ENCODE measurements at places on chromosomes 4 and X.
A peak's percentile ranks its signal among the peaks of the same experiment; 100 is the strongest.

DNA sequence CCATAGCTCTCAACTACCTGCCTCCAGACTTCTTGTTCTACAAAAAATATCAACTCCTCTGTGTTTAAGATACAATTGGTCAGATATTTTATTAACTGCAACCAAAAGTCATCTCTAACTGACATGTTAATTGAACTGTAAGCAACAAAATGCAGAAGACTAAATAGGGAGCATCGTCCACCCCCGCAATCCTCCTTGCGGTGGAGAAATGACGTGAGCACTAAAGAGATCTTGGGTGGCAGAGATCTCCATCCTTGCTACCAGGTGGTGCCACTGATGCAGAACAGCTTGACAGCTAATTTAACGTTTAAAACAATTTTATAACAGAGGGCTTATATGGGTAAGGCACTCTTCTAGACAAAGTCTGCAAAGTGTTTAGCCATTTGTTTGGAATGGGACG is 164.4 kb upstream of the FTHL17 start:
- DNase-seq: no peak

GRCh38 chr4:24070117-24070516 is 180.3 kb upstream of the PPARGC1A start:
- DNase-seq: no peak

GRCh38 chrX:109199726-109200125 is 282.2 kb downstream of the GUCY2F start:
- no peak for DNase-seq

DNA sequence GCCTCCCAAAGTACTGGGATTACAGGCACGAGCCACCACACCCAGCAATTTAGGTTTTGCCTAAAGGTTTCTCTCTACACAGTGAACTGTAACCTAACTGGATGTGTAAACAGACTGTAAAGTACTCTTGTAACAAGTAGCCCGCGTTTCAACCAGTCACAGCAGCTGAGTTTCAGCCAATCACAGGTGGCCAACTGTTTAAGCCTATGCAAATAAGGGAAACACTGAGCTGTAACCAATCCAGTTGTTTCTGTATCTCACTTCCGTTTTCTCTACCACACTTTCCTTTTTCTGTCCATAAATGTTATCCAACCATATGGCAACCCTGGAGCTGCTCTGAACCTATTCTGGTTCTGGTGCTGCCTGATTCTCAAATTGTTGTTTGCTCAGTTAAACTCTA is 59.9 kb downstream of the DIPK2B start:
- DNase-seq: no peak

GRCh38 chr4:7811536-7812191 is 128.0 kb downstream of the AFAP1 start:
- DNase-seq: no peak

DNA sequence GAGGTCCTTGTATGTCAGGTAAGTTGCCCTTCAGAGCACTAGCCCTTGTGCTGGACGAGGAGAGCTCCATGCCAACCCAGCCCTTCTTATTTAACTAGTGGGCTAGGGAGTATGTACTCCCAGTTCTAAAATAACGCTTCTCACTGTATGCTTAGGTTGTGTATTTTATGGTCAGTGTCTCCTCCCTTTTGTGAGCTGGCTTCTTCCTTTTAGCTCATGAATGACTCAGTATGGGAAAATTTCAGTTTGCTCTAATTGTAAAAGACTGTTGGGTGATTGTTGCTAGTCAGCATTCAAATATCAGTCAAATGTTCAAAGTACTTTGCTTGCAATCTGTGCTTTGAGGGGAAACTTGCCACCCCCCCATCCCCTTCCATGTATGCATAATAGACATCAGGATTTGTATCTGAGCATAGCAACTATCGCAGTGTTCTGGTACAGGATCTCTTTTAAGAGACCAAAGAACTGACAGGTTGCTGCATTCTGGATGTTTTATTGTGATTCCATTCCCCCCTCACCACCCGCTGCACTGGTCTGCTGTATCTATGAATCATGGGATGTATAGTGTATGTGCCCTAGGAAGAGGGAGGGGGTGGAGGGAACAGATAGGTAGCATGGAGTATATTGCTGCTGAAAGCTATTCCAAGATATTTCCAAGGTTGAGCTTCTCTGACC is 34.7 kb downstream of the DLG3 start:
- DNase-seq: no peak

DNA sequence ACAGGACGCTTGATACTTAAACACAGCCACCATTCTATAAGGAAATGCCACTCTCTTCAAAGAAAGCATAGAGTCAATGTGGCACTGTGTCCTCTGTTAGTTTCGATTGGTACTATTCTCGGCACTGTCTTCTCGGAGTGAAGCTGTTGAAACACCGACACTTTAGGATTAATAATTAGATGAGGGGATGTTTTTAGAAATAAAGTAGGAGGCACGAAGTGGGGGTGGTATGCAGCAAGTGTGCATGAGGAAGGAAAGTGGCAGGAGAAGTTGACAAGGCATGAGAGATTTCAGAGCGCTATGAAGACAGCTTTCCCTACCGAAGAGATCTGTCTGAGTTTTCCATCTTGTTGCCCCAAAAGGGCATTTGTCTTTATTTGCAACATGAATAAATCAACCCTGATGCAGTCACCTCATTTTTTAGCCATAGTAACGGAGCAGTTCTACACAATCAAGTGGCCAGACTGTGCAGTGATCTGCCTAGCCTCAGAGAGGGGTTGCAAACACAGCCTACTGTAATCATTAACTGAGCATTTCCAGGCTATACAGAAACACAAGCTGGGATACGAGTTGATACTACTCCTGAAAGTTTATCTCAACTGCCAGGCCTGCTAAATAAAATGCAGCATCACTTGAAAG is 8.3 kb downstream of the GPRIN3 start:
- DNase-seq: no peak

DNA sequence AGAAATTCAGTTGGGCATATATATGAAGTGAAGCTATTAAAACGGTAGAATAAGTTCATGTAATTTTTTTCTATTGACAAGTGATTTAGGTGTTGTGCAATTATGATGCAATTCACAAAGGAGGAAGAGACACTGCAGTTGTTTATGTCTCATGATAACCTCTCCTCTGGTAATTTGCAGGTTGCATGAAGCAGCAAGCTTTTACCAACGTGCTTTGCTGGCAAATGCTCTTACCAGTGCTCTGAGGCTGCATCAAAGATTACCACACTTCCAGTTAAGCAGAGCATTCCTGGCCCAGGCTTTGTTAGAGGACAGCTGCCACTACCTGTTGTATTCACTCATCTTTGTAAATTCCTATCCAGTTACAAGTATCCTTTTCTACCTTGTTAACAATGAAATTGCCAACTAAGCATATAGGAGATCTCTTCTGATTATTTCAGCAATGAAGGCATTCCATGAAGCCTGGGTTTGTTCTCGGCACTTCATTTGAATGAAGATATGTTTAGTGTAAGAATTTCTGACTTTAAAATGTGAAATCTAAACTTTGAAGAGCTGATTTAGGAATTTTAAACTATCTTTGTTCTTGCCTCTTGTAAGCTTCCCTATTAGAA is 3.9 kb downstream of the TMEM33 start:
- no peak for DNase-seq

DNA sequence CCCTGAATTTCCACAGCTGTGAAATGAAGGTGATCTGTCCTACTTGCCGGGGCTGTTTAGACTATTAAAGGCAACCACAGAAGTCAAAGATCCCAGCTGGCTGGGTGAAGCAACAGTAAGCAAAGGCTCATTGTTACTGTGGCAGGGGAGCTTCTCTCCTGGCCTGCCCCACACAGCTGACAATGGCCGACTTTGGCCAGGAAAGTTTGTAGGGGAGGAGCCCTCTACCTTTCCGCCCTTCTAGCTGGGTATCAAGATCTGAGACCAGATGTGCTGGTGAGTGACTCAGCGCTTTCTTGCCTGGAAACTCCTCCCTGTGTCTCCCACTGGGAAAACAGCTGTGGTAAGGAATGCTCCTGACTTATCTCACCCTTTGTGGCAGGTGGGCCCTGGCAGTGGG is 21.1 kb downstream of the RASSF6 start:
- peak; percentile 52 for DNase-seq

- no peak for DNase-seq
Measured at GRCh38 chr4:143921181-143921580, 15.8 kb upstream of the GYPE start.

GRCh38 chr4:84708406-84709135 is 125.6 kb downstream of the CDS1 start:
- DNase-seq: no peak

DNA sequence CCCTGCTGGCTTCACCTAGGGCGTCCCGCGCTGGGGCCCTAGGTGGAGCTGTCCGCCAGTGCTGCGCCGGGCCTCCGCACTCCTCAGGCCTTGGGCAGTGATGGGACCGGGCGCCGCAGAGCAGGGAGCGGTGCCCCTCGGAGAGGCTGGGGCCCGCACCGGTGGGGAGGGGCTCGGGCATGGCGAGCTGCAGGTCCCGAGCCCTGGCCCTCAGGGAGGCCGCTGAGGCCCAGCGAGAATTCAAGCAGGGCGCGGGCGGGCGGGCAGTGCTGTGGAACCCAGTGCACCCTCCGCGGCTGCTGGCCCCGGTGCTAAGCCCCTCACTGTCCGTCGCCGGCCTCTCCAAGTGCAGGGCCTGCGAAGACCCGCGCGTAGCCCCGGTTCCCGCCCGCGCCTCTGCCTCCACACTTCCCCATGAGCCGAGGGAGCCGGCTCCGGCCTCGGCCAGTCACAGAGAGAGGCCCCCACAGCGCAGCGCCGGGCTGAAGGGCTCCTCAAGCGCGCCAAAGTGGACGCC is 565.1 kb upstream of the NDST4 start:
- no peak for DNase-seq

GRCh38 chrX:2185341-2186082 is 315.3 kb downstream of the DHRSX start:
- DNase-seq: no peak

DNA sequence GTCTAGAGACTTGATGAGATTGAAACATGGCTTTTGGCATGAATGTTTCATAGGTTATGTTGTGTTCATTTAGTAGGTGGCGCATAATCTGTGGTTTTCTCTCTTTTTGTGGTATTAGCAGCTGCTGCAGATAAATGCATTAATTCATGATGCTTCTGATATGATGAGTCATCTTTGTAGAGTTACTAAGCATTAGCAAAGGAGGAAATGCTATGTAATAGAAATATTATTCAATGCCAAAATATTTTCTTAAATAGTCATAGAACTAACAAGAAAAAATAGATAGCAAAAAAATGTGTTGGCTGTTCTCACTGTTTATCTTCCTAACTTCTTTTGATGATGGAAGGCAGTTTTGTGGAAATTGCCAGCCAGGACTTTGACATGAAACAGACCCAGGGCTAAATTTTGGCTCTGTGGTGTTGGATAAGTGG is 3.6 kb downstream of the ZXDB start:
- DNase-seq: no peak

DNA sequence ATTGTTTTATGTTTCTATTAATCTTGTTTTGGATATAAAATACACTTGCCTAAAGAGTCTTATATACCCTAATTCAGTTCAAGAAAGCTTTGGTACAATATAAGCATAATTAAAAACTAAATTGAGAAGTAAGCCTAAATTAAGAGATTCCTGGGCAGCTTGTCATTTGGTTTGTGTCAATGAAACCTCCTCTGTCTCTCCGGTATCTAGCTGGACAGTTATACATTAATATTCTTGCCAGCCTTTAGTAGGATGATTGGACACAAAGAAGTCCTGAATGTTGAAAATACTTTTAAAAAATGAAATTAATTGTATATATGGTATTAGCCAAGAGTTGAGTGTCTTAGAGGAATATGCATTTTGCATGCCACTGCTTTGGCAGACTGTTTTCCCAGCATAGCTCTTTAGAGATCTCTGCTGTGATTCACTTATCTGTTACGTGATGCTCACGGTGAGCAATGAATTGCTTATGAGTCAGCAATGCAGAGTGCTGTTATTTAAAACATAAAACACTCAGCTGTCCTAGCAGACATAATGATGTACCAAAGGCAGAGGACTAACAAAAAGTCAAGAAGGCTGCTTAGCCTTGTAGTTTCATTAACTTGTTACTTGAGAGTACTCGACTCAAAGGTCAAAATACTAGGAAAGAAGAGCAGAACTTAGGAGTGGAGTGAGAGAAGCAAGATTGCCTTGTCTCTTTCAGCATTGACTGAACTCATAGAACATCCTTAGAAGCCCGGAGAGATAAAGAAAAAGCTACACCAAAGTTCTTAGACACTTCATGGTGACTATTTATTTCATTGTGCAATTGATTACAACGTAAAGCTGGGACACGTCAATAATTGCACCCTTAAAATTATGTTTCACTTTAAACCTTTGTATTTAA is 1296.1 kb upstream of the PCDH7 start:
- DNase-seq: no peak

GRCh38 chrX:121876305-121876704 is 828.9 kb downstream of the GLUD2 start:
- DNase-seq: no peak

- no peak for DNase-seq
Measured at GRCh38 chr4:54940996-54941865, 184.2 kb downstream of the KDR start.

GRCh38 chrX:105190252-105190853 is 30.1 kb downstream of the TEX13A start:
- no peak for DNase-seq

DNA sequence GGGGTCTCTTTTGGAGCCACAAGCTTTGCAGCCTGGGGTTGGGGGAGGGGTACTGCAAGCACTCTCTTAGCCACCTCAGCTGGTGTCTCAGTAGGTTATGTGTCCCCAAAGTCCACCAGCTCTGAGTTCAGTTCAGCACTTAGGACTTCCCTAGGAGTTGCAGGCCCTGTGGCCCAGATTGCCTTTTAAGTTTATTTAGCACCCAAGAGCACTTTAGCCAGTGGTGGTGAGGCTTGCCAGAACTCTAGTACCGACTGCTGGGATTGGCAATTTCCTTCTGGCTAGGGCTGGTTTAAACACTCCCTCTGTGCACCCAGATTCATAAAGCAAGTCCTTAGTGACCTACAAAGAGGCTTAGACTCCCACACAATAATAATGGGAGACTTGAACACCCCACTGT is 489.9 kb upstream of the RPS6KA3 start:
- no peak for DNase-seq

DNA sequence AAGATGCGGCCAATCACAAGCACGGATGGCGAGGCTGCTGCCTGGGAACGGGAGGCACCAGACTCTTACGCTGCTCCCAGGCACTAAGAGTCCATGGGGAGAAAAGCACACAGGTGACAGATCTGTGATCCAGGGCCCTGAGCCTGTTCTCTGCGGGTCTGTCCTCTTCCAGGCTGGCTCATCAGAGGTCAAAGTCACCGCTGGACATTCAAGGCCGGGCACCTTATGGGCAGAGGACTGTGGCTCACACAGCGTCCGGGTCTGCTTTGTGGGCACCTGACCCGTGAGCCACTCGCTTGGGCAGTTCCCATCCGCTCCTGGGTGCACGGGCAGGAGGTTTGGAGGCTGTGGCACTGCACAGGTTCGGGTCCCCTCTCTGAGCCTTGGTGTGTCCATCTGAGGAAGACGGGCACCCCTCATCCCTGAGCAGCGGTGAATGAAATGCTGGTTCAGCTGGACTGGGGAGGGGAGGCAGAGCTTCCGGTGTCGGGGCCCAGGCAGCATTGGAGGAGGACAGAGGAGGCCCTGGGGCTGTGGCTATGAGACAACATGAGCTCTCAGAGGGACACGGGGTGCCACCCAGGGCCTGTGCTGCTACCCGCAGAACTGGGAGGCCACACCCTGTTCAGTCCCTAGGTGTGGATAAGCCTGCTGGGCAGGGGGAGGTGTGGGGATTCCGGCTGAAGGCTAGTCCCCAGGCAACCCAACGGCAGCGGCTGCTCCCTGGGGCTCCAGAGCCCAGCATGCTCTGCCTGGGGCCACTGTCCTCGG is 61.2 kb upstream of the AFAP1 start:
- DNase-seq: no peak

Data from ecto neural progenitor cell (in vitro differentiated cells).